NCI-H526 (cell line): ENCODE measurements at places on chromosomes 4 and X.

DNA sequence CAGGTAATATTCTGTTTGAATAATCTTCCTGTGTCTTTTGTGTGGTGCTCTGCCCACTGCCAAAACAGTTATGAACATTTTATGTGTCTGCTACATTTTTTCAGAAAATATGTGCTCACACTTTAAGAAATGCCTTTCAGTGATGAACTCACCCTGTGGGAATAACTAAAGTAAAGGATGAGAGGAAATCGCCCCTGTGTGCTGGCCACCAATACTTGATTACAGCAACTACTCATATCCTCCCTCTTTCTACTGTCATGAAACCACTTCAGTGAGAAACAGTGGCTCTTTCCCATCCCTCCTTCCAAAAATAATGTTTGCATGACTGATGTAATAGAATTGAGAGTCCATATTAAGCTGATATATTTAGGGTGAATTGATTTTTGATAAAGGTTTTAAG lies 900.9 kb downstream of the RAB28 start:
- DNase-seq: no peak

- peak; percentile 61 for DNase-seq
These were observed 711 bp downstream of the PNMA6E start for GRCh38 chrX:153400146-153401132.

DNA sequence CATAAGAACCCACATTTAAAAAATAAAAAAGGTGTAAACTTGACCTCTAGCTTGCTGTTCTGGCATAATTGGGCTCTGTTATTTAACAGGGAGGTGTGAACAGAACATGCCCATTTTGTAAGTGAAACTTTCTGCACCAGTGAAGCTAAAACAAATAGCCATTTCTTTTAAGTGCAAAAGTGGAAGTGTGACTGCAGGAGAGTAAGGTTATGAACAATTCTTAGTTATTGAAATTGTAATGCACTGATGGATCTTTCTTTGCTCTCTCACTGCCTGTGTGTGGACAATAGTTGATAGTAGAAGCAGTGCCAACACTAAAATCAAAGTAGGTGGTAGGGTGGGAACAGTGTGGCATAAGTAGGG lies 12.6 kb downstream of the P2RY10 start:
- DNase-seq: no peak

- DNase-seq: no peak
These were observed 81.2 kb downstream of the SHROOM3 start for GRCh38 chr4:76515975-76516843.

DNA sequence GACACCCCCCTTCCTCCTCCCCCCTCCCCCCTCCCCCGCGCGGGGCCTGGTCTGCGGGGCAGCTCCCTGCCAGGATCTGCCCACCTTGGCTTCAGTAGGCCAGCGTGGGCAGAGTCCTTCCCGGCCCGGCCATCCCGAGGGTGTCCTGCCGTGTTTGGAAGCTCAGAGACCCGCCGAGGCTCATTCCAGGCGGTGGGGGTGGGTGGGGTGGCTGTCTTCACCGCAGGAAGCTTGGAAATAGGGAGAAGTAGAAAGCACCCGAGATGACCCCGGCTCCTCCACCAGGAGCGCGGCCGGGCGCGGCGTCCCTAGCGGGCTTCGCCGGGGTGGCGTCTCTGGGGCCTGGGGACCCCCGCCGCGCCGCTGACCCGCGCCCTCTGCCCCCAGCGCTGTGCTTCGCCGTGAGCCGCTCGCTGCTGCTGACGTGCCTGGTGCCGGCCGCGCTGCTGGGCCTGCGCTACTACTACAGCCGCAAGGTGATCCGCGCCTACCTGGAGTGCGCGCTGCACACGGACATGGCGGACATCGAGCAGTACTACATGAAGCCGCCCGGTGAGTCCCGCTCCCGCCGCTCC lies 1.6 kb downstream of the NAT8L start:
- peak; percentile 56 for DNase-seq

- no peak for DNase-seq
These were observed 6.8 kb upstream of the RRAGB start for GRCh38 chrX:55710701-55711100.

GRCh38 chrX:50375481-50376267 lies 95.0 kb downstream of the DGKK start:
- DNase-seq: no peak

DNA sequence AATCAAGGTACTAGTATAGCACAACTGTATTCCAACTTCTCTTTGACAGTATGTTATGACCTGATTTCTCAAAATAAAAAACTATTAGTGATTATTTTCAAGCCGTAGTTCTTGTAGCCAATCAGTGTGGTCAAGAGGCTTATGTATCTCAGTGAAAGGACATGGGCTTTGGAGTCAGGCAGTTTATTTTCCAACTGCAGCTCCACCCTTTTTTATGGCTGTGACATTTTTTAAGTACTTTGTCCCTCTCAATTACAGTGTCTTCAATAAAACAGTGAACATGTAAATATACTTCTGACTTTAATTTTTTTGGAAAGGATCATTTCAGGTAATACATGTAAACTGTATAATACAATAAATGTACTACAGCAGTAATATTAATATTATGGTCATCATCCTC lies 30.0 kb downstream of the HTN1 start:
- DNase-seq: no peak

DNA sequence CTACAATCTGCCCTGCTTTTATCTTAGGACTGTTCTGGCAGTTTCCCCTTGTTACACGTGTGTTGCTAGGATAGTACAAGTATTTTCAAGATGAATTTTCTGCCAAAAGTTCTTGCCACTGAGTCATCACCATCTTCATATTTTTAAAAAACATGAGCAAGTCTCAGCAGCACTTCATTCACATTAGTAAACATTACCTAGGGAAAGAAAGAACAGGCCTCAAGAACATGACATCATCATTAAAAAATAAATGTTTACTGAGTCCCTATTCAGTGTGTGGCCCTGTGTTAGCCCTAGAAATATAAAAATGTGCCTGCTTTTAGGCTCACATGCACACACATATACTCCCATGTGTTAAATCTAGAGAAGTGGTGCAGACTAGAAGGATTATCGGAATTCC lies 18.7 kb upstream of the GPC3 start:
- DNase-seq: no peak
